ENCODE measurements at places on chromosomes 1 and 21.

DNA sequence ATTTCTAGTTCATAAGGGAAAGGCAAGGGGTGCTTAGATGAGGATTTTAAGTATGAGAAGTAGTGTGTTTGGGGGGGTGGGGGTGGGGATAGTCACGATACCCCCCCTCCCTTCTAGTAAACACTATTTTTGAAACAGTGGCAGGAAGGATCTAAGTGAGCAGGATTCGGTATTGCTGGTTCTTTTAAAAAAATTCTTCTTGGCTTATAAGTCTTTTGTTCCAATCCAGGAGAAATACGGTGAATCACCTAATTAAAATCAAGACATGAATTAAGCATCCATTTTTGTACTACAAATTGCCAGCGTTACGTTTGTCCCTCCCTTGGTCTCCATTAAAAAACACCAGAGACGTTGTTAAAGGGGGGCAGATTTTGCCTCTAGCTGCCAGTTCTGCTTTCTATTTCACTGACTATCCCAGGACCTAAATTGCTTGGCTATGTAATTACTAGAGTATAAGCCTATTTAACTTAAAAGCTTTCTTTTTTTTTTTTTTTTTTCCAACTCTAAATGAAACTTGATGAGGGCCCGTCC is 911 bp downstream of the LMO4 start:
- DNase-seq, result no peak

DNA sequence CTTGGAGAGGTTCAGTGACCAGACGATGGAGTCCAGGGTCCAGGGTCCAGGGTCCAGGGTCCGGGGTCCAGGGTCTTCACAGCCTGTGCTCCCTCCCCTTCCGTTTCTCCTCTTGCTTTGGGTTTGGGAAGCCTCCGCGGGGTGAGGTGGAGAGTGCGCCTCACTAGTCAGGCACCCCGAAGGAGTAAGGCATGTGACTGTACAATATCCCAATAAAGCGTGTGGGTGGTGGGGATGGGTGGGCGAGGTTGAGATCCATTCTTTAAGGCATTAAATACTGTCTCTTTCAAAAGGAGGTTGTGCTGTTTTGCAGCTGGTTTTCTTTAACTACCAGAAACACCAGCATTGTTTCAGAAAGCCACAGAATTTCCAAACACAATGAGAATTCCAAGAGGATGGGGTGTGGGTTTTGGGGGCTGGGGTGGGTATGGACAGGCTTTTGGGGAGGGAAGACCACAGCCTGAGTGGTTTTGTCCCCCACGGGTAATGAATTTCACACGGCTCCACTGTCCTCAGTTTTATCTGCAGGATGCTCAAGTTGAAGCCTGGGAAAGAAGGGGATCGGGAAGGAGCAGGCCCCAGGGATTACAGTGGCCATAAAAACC is 65.7 kb downstream of the KIF26B start:
- DNase-seq, result no peak

- no peak for DNase-seq
These were observed 159.3 kb downstream of the TTLL7 start for GRCh38 chr1:83839566-83840173.

GRCh38 chr1:231727171-231727570 is 100.6 kb downstream of the DISC1 start:
- DNase-seq, result no peak

GRCh38 chr1:85484716-85485115 is 19.8 kb upstream of the DDAH1 start:
- DNase-seq, result no peak
